ENCODE measurements at places on chromosomes 16 and 17.

DNA sequence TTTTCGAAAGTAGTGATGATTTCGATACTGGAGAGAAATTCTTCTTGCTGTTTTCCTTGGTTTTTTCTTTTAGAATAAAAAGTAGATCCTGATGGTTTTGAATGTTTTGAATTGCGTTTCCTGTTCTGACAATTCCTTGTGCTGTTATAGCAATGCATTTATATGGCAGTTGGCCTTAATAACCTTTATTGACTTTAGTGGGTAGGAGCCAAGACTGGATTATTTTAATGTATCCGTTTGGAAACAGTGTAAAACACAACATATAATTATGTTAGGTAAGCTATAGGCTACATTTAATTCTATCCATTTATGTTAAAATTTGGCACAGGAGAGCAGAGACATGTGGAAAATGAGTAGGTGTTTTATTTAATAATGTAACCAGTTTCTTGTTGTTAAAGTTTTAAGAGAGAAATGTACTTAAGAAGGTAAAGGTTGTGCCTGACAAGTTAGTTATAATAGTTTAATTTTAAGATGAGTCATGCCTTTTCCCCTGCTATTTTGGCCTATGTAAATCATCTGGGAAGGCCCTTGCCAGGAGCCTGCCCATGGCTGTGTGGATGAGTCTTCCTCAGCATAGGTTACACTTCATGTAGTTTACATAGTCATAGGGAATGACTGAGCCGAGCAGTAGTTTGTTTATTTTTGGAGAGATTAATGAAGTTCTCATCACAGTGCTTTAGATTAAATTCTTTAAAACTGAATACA, 189.9 kb downstream of the FTO start:
- DNase-seq: peak; percentile 37

- DNase-seq: no peak
Measured at GRCh38 chr17:38586788-38587187, 19.0 kb downstream of the SRCIN1 start.

- no peak for DNase-seq
Measured at GRCh38 chr17:12429116-12429515, 236.6 kb upstream of the MYOCD start.

DNA sequence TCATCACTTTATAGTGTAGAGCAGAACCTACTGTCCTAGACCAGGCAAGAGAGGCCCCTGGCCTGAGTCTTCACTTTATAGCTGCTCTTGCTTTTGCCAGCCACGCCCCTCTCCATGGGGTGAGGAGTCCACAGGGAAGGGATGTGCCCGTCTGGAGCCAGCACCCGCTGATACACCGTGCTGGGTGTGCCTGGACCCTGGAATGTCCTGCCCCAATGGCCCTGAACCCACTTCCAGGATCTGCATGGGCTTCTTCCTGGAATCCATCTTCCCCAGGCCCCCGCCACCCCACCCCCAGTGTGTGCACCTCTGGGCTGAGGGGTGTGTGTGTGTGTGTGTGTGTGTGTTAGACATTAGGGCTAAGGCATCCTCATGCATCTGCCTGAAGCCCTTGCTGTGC, 44.9 kb downstream of the MEOX1 start:
- DNase-seq: no peak

DNA sequence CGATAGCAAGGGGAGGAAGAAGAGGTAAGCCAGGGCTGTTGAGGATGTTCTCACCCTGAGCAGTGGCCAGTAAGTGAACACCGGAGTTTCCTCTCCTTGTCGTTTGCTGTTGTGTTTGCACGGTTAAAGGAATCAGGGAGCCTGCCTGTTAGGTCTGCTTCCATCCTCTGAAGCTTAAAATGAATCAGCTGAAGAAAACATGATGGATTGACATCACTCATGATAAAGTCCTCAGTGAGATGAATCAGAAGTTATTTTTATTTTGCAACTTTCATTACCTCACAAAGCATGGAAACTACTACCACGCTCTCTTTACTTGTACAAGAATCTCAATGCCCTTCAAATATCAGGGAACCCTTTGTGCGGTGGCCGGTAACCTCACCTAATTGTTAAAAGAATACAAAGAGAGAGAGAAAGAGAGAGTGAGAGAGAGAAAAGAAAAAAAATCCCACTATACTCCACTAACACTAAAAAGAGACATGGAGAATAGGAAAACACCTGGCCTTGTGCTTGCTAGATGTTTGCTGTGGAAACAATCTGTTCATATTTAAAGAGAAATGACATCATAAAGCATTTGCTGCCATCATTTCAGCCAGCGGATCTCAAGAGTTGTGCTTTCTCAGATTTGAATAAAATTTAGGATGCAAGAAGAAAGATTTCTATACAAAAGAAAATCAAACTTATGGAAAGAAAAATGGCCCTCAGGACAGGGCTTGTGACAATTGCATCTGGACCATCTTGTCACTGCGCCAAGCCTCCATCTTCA, 441.6 kb upstream of the SALL1 start:
- no peak for DNase-seq

DNA sequence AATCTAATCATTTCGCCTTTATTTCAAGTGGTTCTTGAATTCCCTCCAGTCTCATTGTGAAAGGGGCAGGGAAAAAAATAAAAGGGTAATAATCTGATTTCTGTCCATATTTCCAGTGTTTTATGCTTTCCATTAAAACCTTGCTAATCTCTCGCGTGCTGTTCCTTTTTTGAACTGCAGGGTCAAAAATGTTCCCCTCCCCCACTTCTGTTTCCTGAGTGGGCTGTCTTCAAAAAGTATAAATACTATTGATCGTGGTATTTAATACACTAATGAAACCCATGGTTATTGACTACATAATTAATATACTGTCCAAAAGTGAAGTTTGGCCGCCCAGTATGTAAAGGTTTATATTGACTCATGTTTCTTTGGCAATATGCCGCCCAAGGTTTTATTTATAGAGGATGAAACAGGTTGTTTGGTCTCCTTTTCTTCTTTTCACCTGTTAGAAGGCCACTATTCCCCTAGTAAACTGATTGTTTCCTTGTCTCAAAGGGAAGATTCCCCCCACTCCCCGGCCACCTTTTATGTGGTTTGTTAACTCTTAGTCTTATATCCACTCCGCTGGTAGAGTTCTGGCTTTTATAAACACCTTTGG, 69.7 kb downstream of the RPA1 start:
- no peak for DNase-seq

- DNase-seq: no peak
Measured at GRCh38 chr16:31527734-31528274, at the start of gene AHSP. Gene AHSP (plus strand): TSS chr16:31527900. CDS start chr16:31528140, 240 bp downstream.

GRCh38 chr17:80943346-80944145, 48.1 kb upstream of the CHMP6 start:
- DNase-seq: no peak

- no peak for DNase-seq
Measured at GRCh38 chr16:25966172-25967097, 274.7 kb downstream of the HS3ST4 start.

GRCh38 chr17:54838651-54839421, 61.8 kb upstream of the TOM1L1 start:
- DNase-seq: no peak

GRCh38 chr17:7173687-7174602, 5.2 kb downstream of the ASGR1 start:
- DNase-seq: no peak

DNA sequence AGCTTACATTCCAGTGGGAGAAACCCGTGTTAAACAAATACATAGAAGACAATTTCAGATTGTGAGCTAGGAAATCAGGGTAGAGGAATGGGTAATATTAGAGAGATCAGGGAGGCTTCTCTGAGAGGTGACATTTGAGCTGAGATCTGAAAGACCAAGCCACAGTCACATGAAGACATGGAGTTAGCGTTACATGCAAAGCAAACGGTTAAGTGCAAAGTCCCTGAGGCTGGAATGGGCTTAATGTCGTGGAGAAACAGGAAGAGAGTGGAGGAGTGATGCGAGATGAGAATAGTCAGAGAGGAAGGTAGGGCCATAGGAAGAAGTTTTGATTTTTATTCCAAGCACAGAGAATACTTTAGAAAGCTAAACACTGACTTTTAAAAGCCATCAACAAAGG, 246.1 kb downstream of the IRX3 start:
- no peak for DNase-seq

Measured in NCI-H2081 (cell line).